ENCODE measurements at places on chromosomes 3 and 15. TPM values are rescaled to one million over a fixed set of nuclear protein-coding genes. Genes with fewer than 3 reads are reported as not detected.

- DNase-seq = no peak
Measured at GRCh38 chr3:49648354-49649019, 25.7 kb upstream of the APEH start.

Gene CHRD
- total RNA-seq = 1.9 TPM

DNA sequence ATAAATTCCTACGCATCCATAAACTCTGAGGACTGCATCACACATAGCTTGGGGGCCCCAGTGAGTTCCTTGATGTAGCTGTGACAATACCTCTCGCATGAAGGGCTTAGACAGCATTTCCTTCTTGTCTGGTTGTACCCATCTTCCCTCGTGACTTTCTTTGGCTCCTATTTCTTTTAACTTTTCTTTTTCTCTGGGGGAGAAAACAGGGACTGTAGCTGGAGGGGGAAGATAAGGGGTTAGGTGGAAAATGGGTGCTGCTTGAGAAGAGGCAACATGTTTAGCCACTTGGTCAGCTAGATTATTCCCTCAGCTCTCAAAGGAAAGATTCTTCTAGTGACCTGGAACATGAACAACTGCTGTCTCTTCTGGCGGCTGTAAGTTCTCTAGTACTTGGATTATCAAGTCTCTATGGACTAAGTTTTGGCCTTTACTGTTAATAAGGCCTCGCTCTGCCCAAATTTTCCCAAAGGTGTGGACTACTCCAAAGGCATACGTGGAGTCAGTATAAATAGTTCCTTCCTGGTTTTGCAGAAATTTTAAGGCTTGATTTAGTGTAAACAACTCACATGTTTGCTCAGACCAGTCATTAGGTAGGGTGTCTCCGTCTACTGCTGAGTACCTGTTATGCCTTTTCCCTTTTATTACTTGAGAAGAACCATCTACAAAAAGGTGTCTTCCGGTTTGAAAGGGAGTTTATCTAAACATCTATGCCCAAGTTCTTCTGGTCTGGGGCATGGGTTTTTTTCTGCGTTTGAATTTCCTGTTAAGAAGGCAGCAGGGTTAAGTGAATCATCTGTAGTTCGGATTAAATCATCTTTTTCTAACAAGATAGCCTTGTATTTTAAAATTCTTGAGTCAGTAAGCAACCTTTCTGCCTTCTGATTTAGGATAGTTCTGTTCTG, 21.0 kb upstream of the ATG7 start:
- no peak for DNase-seq

- DNase-seq = no peak
Measured at GRCh38 chr3:42204867-42205599, 61.0 kb downstream of the CCK start.
